ENCODE measurements at places on chromosomes 5 and 9.

- no peaks in the 10 kb centered on the region for H3K36me3 ChIP-seq
- DNase-seq = no peak
- H3K4me1 ChIP-seq = no peaks in the 10 kb centered on the region
Measured at GRCh38 chr5:97400537-97400936, 217.5 kb upstream of the RIOK2 start.

DNA sequence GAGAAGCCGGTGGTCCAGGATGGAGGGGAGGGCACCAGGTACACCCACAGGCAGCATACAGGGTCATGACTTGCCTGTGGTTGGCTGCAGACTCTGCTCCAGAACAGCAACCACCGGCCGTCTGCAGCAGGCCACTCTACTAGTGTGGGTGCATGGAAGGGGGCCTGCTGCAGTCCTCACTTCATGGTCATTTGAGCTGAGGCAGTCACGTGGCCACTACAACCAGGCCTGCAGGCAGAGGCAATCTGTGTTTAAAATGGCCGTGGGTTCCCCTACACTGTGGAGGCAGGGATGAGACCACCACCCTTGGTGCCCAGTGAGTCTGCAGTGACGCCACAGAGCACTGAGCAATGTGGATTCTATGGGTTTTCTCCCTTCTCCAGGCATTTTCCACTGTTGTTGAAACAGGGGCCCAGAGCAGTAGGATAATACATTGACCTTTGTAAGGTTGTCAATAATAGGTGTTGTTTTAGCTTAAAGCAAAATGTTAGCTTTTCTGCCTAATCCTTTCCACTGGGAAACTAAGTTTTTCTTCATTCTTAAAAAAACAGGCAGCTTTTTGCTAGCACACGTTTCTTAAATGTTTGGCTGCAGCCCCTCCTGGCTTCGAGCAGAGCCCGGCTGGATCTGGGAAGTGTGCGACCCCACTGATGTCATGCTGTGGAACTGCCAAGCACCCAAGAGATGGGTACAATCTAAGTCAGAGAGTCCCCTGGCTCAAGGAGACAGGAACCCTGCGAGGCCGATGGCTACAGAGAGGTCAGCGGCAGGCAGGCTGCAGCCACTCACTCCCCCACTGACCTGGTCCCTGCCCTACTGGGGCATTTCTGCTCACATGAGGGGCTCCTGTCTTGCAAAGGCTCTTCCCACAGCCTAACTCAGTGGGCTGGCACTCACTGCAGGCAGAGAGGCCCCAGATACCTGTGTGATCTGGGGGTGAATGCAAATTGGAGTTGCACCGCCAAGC is 21.2 kb downstream of the GADD45G start:
- no peaks in the 10 kb centered on the region for H3K36me3 ChIP-seq
- H3K4me3 ChIP-seq = no peak overlapping the region
- H3K4me1 ChIP-seq = peaks cover 2% of the 10 kb centered on the region
- no peak for DNase-seq
- H3K27ac ChIP-seq = peak overlapping the region; percentile 9

DNA sequence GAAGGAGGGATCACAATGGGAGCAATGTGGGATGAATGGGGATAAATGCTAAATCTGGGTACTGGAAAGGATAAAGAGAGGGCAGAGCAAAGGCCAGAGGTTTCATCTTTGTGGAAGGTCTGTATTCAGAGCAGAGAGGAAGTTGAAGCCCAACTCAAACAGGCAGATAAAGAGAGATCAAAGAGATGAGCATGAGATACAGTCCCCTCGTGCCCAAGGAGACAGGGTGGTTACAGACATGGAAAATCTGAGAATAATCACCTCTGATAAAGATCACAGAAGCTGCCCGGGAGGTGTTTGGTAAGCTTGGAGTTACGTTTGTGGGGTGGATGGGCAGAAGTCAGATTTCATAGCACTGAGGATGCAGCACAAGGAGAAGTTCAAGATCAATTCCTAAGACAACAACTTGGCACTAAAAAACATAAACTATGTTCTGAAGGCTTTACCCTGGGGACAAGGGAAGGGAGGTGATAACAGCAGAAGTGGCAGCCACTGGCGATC is 459 bp upstream of the ERAP2 start:
- H3K4me1 ChIP-seq = peaks cover 50% of the 10 kb centered on the region
- H3K27ac ChIP-seq = peak overlapping the region; percentile 98
- H3K4me3 ChIP-seq = peak overlapping the region; percentile 93
- no peaks in the 10 kb centered on the region for H3K27me3 ChIP-seq
- peaks cover 14% of the 10 kb centered on the region for H3K36me3 ChIP-seq
- peak; percentile 12 for DNase-seq

DNA sequence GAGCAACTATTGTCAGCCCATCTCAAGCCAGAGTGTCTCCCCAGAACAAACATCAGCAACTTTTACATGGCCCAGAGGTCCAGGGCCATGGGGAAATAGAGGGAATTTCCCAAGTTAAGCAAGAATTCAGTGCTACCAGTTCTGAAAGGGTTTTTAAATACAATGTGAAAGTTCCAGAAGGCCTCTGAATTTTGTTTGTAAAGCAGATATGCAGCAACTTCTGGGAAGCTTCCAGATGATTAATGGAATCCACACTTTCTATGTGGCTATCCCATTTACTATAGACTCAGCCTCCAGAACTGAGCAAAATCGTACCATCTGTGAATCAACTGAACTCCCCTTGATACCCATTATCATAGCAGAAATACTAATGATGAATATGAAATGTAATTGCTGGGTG is 93.8 kb downstream of the FEM1C start:
- no peak for DNase-seq
- H3K27ac ChIP-seq = no peak overlapping the region
- no peaks in the 10 kb centered on the region for H3K36me3 ChIP-seq
- H3K4me3 ChIP-seq = no peak overlapping the region
- H3K4me1 ChIP-seq = peaks cover 2% of the 10 kb centered on the region

- no peak overlapping the region for H3K27ac ChIP-seq
- no peak for DNase-seq
- H3K36me3 ChIP-seq = no peaks in the 10 kb centered on the region
Measured at GRCh38 chr9:95193067-95193466, 124.4 kb downstream of the FANCC start.

DNA sequence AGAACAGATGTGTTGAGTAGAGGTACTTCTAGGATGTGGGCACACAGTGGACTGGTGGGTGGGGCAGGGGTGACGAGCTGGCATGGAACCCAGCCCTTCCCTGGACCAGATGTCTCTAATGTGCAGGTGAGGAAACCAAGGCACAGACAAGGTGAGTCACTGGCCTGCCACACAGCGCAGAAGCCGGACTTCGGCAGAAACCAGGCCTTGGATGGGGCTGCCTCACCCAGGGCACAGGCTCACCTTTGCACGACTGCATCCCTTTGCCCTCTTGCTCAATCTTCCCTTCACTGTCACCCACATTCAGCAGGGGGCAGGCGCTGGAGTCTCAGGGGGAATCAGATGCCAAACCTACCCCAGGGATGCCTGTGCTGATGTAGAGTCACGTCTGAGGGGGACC is 65.4 kb upstream of the LMX1B start:
- no peak overlapping the region for H3K4me3 ChIP-seq
- H3K27me3 ChIP-seq = peaks cover 5% of the 10 kb centered on the region
- no peaks in the 10 kb centered on the region for H3K4me1 ChIP-seq
- no peak overlapping the region for H3K27ac ChIP-seq
- DNase-seq = no peak

DNA sequence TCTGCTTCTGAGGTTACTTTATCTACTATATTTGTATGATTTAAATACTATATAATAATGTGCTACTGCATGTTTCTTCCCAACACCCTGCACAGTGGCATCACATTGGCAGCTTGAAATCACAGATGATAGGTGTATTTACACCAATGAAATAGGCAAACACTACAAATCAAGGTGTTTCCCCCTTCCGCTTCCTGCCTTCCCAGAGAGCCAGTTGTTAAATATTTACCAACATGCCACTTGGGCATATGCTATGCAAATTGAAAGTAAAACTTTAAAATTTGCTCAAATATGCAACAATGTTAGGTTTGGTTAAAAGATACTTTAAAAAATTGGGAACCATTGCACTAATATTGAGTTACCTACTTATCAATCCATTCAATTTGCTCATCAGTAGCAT is 58.2 kb upstream of the SMARCA2 start:
- no peak overlapping the region for H3K4me3 ChIP-seq
- DNase-seq = no peak
- H3K4me1 ChIP-seq = peaks cover 3% of the 10 kb centered on the region
- H3K27me3 ChIP-seq = no peaks in the 10 kb centered on the region
- peaks cover 2% of the 10 kb centered on the region for H3K36me3 ChIP-seq

DNA sequence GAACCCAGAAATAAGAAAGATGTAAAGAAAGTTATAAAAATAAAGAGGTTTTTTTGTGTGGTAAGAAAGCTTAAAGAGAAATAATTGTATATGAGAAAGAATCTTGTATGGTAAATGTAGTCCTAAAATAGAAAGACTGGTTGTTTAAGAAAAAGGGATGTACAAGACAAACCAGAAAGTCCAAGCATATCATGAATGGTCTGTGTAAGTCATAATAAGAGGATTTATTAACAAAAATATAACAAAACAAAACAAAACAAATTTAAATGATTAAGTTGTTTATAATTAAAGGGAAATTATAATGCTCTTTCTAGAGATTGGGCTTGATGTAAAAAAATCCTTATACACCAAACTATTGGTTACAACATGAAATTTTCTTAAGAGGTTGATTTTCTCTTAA is 590.4 kb upstream of the PTGER4 start:
- no peaks in the 10 kb centered on the region for H3K4me1 ChIP-seq
- no peaks in the 10 kb centered on the region for H3K36me3 ChIP-seq
- H3K4me3 ChIP-seq = no peak overlapping the region
- H3K27me3 ChIP-seq = no peaks in the 10 kb centered on the region
- no peak overlapping the region for H3K27ac ChIP-seq
- DNase-seq = no peak

- no peaks in the 10 kb centered on the region for H3K4me1 ChIP-seq
- DNase-seq = no peak
- no peaks in the 10 kb centered on the region for H3K36me3 ChIP-seq
- no peak overlapping the region for H3K4me3 ChIP-seq
Measured at GRCh38 chr9:120235081-120235480, 344.9 kb downstream of the CDK5RAP2 start.

DNA sequence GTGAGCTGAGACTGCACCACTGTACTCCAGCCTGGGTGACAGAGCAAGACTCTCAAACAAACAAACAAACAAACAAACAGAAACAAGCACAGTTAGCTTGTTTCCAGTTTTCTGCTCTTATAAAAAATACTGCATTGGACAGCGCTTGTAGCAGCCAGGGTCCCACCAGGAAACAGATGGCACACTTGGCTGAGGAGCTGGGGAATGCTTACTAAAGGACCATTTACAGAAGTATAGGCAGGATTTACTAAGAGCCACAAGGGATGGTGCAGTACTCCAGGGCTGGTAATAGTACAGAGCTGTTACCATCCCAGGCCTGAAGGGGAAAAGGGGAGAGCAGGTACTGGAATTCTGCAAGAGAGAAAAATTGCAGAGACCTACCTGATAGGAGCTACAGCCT is 5.2 kb upstream of the ANKS6 start:
- DNase-seq = no peak
- no peak overlapping the region for H3K27ac ChIP-seq
- no peaks in the 10 kb centered on the region for H3K36me3 ChIP-seq
- no peak overlapping the region for H3K4me3 ChIP-seq
- H3K27me3 ChIP-seq = peaks cover 28% of the 10 kb centered on the region

GRCh38 chr5:116404016-116404415 is 170.6 kb downstream of the SEMA6A start:
- no peaks in the 10 kb centered on the region for H3K4me1 ChIP-seq
- no peak for DNase-seq
- no peak overlapping the region for H3K27ac ChIP-seq
- H3K4me3 ChIP-seq = no peak overlapping the region
- peaks cover 9% of the 10 kb centered on the region for H3K36me3 ChIP-seq

GRCh38 chr5:87686975-87687374 is 274.2 kb upstream of the CCNH start:
- DNase-seq = no peak
- H3K4me3 ChIP-seq = no peak overlapping the region
- H3K4me1 ChIP-seq = no peaks in the 10 kb centered on the region

- DNase-seq = no peak
- no peaks in the 10 kb centered on the region for H3K4me1 ChIP-seq
- no peak overlapping the region for H3K4me3 ChIP-seq
- H3K27ac ChIP-seq = no peak overlapping the region
Measured at GRCh38 chr9:17342696-17343095, 207.9 kb downstream of the CNTLN start.

GRCh38 chr5:6792911-6793471 is 79.8 kb downstream of the TENT4A start:
- peaks cover 59% of the 10 kb centered on the region for H3K27me3 ChIP-seq
- H3K4me1 ChIP-seq = peaks cover 5% of the 10 kb centered on the region
- DNase-seq = no peak
- no peak overlapping the region for H3K27ac ChIP-seq

- no peaks in the 10 kb centered on the region for H3K4me1 ChIP-seq
- H3K27me3 ChIP-seq = no peaks in the 10 kb centered on the region
- DNase-seq = no peak
- no peak overlapping the region for H3K27ac ChIP-seq
Measured at GRCh38 chr5:3386637-3387036, 209.0 kb upstream of the IRX1 start.

Data from T-helper 17 cell (primary cell).